ENCODE measurements at places on chromosomes 6 and 20. TPM values are rescaled to one million over a fixed set of nuclear protein-coding genes. Genes with fewer than 3 reads are reported as not detected.

The SLC22A1 gene
- 1.2 TPM for total RNA-seq

The SLC17A4 gene
- not detected for total RNA-seq

The TPX2 gene
- total RNA-seq: 6.1 TPM

DNA sequence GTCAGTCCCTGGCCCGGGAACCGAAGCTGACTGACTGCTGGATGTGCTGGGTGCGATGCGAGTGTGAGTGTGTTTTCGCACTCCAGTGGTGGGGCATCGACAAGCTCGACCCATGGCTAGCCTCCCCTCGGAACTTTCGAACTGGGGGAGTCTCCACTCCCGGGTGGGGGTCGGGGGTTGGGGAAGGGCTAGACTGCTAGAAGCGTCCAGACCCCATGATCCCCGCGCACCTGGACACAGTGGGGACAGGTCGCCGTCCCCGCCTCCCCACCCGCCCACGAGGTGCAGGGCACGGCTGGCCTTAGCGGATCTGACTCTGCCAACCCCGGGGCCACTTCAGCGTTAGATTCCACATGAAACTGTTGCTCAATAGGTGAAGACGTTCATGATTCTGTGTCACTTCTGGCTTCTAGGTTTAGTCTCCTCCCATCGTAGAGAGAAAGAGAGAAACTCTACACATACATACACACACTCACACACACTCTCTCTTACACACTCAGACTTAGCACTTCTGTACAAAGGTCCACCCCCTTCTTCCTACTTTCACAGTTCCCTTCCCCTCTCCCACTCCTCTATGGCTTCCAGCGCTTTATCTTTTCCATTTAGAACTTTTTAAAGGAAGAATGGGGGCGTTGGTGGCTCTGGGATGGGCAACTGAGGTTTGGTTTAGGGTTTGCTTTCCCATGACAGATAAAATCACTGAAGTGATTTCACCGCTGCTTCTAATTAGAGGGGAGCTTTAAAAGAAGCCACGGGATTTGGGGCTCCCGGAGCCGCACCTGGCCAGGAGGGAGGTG, 5.1 kb upstream of the TFAP2A start:
- peak; percentile 88 for DNase-seq

DNA sequence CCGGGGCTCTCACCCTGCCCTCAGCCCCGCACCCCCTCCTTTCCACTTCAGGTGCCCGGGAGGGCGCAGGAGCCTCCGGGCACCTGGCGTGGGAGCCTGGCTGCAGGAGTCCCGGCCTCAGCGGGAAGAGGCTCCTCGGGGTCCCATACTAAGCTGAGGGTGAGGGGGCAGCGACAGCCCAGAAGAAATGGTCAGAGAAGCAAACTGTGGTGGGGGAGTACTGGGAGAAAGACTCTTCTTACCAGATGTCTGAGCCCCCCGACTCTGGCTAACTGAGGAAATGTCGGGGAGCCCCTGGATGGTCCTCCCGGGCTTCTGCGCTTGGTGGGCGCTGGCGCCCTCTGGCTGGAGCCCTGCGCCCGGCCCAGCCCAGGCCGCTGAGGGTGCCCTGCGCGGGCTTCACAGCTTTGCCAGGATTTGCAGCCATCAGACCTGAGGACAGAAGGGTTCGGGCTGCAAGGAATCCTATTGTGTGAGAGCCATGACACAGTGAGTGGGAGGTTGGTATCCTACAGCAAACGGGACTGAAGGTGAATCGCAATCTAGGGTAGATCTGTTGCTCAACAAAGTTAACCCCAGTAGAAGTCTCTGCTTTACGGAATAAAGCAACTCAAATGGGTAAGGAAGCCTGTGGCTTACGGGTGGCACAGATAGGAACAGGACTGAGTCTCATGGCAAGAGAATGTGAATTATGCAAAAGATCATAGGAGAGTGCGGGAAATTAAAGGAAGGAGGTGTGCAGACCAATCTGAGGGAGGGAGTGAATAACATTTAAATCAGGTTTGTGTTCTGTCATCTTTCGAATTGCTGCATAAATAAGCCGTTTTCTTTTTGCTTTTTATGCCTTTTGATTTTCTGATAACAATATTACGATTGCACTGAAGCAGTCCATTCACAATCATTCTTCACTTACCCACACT, 639 bp upstream of the RCAN2 start:
- no peak for DNase-seq

- no peak for DNase-seq
Observed at GRCh38 chr20:25865715-25866656, 169.3 kb upstream of the ZNF337 start.

All from vagina (tissue), 2 donors.